ENCODE measurements at places on chromosomes 4 and X. TPM values are rescaled to one million over a fixed set of nuclear protein-coding genes. Genes with fewer than 3 reads are reported as not detected.

- DNase-seq: peak; percentile 44
These were observed 335.5 kb downstream of the IL15 start for GRCh38 chr4:141971869-141972268.

GRCh38 chrX:44025555-44025954 lies 52.4 kb upstream of the NDP start:
- peak; percentile 3 for DNase-seq

GRCh38 chr4:138909587-138909986 lies 106.0 kb upstream of the NOCT start:
- no peak for DNase-seq

Gene DMRTC1B
- total RNA-seq: not detected

DNA sequence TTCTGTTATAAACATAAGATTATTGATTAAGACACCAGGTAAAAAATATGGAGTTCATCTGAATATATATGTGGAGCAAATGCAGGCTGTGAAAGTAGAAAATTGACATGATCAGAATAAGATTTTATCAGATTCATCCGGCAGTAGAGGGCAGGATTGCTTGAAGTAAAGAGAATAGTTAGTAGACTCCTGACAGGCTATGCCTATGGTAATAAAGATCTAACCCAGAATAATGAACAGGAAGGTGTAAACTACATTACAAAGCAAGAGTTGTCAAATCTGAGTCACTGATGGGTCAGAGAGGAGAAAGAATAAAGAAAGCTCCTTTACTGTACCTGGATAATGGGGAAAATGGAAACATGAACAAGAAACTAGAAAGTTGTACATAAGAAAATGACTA lies 20.8 kb upstream of the TMEM184C start:
- peak; percentile 11 for DNase-seq

DNA sequence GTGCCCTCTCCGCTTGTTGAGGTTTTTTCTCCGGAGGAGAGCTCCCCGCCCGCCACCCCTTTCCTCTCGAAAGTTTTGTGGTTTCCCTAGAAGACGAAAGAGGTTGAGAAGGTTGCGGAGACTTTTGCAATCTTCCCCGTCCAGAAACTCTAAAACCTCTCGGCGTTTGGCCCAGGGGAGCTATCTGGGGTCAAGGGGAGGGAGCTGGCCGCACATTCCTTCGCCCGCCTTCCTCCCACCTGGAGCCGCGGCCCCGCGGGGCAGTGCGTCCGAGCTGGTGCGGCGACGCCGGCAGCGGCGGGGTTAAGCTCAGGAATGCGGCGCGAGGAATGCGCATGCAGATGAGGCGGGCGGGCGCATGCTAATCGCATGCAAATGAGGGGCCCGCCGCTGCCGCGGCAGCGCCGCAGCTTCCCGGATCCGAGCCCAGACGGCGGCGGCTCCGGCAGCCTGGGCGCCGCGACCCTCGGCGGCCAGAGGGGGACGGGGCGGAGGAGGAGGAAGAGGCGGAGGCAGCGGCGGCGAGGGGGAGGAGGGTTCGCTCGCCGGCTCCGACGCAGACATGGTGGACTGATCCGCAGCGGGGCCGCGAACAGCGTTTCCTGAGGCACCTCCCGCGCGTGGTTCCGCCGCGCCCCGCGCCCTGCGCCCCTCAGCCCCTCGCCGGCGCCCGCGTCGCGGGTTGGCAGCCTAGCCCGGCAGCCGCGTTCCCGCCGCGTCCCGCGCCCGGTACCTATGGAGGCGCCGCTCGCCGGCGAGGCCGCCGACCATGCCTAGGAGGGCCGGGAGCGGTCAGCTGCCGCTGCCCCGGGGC lies at the start of gene WWC2:
Gene WWC2, plus strand, starts transcription at position 535 of the 814 bp plus-strand sequence. Its CDS starts 235 bp downstream, at position 770.
- DNase-seq: peak; percentile 94

GRCh38 chr4:107890779-107891178 lies 40.6 kb upstream of the CYP2U1 start:
- no peak for DNase-seq

DNA sequence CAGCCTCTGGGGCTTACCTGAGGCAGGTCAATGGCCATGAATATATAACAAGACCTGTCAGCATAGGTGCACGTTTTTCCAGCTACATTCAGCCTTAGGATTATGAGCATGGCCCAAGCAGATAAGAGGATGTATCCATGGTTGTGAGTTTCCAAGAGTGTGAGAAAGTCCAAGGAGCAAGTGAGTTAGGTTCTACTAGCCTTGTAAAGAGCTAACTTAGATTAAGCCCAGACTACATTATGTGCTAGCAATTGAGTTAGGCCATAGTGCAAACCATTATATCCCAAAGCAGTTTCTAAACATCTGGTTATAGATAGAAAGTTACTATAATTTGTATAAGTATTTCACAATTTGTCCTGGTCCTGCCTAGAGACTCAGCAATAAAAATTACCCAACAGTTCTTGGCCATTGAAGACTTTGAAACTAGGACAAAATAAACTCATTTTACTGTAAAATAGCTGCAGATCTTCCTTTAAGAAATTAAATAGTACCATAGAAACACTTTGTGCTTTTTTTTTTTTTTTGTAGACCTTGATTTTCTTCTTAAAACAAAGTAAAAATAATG lies 312.0 kb downstream of the CAMK2D start:
- DNase-seq: no peak

Gene KLHL13
- total RNA-seq: 15.3 TPM

DNA sequence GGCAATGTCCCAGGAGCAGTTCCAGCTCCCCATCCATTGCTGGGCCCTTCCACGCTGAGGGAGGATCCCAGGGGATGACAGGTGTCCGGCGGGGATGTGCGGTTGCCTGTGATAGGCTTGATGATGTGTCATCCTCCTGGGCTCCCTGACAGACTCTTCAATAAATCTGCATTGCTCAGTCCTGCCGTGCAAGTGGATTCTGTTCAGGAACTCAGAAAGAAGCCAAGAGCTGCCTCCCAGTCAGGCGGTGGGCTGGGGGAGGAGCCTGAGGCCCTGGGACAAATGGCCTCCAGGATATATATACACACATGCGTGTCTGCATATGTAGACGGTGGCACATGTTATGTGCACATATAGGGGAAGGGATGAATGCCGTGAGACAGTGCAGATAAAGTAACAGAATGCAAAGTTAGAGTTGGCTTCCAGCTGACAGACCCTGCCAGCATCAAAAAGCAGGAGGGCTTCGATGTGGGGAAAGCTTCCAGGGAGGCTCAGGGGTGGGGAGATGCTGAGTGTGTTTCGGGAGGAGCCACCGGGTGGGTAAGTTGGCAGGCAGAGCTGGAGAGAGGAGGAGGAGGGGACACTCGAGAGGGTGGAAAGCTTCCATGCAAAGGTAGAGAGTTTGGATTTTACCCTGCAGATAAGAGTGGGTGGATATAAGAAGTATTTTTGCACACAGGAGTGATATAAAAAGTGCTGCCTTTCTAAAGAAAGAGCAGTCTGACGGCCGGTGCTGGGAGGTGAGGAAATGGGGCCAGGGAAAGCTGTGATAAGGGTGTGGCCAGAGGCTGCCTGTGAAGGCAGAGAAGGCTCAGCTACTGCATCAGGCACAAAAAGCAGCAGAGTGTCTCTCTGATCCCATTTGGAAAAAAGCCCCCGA lies 28.5 kb upstream of the CRMP1 start:
- DNase-seq: no peak

Gene HTN3
- total RNA-seq: not detected

Gene UGT8
- 0.14 TPM for total RNA-seq

Gene SSX4
- total RNA-seq: not detected

Gene NXT2
- total RNA-seq: 5.3 TPM

GRCh38 chr4:110415478-110415877 lies 60.5 kb upstream of the ENPEP start:
- no peak for DNase-seq

- DNase-seq: no peak
These were observed 451.2 kb downstream of the FAT4 start for GRCh38 chr4:125765941-125766340.

Gene VCX
- not detected for total RNA-seq

DNA sequence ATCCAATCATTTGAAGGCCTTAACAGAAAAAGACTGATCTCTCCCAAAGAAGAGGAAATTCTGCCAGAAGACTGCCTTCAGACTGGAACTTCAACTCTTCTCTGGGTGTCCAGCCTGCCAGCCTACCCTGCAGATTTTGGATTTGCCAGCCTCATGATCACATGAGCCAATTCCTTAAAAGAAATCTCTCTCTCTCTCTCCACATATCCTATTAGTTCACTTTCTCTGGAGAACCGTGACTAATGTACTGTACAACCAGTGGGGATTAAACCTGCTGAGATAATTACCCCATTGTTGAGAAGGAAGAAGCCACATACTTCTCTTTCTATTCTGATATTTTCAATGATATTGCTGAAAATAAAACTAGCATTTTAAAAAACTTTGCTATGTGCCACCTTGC lies 711.3 kb upstream of the AMOT start:
- no peak for DNase-seq

Gene DUSP21
- total RNA-seq: not detected

Gene RNF4
- total RNA-seq: 67.5 TPM

DNA sequence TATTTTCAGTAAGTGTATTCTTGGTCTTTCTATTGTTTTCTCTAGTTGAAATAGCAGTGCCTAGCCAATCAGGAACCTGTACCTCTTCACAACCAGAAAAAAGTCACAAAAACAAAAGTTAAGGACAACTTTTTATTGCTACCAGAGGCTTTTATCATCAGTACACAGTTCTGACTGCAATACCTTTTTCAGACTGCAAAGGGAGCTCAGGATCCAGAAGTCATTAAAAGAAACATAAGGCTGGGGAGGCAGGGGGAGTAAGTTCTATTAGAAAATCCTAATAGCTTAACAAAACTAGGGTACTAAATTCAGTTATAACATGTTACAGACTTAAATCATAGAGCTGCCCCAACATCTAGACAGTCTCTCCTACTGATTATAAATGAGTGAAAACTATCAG lies 28.8 kb downstream of the CCNI start:
- peak; percentile 31 for DNase-seq

Gene IL1RAPL1
- 1.3 TPM for total RNA-seq

GRCh38 chrX:30607155-30607554 lies 29.6 kb upstream of the TASL start:
- no peak for DNase-seq

DNA sequence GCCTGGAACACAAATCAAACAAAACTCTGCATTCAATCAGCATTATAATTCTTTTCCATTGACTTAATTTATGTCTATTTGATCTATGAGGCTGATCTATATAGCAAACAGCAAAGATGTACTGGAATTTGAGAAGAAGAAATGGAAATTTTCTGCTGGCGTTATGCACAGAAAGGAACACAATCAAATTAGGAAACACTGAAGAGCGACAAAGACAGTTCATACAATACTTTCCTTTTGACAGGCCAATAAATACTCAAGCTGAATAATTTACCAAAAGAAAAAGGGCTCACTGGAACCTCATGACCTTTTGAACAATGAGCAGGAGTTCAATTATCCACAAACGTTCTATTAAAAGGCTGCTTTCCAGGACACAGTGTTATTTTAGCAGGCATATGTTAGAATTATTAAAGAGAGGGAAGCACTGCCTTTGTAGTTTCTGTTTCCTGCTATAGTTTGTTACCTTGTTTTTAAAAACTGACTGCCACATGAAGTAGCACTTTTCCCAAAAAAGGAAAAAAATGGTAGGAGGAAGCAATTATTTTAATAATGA lies 8.1 kb downstream of the PDHA2 start:
- DNase-seq: no peak

DNA sequence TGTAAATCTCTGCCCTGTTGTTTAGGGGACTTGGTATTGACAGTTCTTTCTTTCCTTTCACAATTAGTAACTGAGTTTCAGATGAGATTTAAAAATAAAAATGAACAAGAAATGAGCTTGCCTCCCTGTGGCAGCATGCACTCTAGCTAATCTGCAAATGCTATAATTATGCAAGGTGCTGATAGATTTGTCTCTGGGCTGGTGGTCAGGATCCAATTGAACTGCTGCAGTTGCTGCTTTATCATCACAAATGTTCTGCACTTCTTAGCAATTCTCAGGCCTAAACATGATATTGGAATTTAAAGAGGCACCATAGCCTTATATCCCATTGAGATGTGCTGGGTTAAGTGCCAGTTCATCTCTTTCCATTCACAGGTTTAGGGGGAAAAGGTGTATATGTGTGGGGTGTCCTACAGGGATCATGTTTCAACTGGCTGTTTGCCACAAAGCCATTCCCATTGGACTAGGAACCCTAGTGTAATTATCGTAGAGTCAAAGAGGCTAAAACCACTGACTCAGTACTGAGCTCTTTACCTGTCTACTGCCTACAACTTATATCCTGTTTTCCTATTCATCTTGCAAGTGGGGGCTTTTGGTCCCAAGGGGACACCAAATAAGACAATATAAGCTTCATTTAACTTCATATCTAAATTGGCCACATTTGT lies 260.3 kb upstream of the TEX13A start:
- no peak for DNase-seq

Gene CT45A2
- total RNA-seq: not detected

Measured in endothelial cell of umbilical vein (primary cell).